PC-3 (cell line): ENCODE measurements at places on chromosomes 3 and 15. TPM values are rescaled to one million over a fixed set of nuclear protein-coding genes. Genes with fewer than 3 reads are reported as not detected.
A peak's percentile ranks its signal among the peaks of the same experiment; 100 is the strongest.

- no peak for DNase-seq
These were observed 21.5 kb downstream of the CNOT10 start for GRCh38 chr3:32706348-32707025.

RAD51 gene
- 17.3 and 21.9 TPM in 2 replicates for total RNA-seq

DNA sequence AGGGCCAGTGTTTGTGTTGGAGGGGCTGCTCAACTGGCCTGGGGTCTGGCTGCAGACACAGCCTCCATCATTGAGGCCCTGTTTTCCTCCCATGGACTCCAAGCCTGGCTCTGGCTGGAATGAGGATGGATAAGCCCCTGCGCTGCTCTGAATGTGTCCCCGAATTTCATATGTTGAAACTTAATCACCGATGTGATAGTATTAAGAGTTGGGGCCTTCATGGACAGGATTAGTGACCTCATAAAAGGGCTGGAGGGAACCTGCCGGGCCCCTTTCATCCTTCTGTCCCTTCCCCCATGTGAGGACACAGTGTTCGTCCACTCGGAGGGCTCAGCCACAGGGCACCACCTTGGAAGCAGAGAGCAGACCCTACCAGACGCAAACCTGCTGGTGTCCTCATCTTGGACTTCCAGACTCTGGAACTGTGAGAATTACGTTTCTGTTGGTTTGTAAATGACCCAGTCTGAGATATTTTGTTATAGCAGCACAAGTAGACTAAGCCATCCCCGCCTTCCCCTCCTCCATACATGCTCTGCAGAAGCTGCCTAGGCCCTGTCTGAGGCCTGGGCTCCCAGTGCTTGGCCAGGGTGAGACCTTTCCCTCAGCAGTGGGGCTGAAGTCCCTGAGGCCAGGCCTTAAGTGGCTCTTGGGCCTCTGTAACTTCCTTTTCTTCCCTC is 3.8 kb upstream of the LCTL start:
- DNase-seq, result no peak

GRCh38 chr15:92963794-92964193 is 63.7 kb downstream of the CHD2 start:
- DNase-seq, result no peak

DNA sequence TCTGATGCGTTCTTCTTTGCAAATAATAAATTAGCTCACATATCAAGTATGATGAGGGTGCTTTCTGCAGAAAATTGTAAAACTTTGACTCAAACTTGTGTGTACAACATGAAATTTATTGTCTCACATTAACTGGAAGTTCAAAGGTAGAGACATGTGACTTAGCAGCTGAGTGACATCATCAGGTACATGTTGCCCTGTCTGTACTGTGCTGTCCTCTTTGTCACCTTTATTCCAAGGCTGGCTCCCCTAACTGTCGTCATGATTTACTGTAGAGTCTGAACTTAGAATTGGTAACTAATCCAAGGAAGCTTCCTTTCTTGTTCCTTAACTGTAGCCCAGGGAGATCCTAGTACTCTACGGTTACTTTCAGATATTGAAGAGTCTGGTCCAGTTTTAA is 12.3 kb upstream of the FSIP1 start:
- no peak for DNase-seq

GRCh38 chr3:134707908-134708597 is 57.2 kb upstream of the KY start:
- DNase-seq, result peak; percentile 27

RAP2B gene
- total RNA-seq, result 37.8 and 41.4 TPM in 2 replicates

TUSC2 gene
- total RNA-seq, result 143 and 156 TPM in 2 replicates

- no peak for DNase-seq
These were observed 338.3 kb downstream of the IL20RB start for GRCh38 chr3:137296116-137296515.

GRCh38 chr15:39698444-39699390 is 83.9 kb downstream of the FSIP1 start:
- DNase-seq, result no peak

GRCh38 chr3:147313513-147313912 is 92.8 kb downstream of the ZIC4 start:
- DNase-seq, result no peak

DNA sequence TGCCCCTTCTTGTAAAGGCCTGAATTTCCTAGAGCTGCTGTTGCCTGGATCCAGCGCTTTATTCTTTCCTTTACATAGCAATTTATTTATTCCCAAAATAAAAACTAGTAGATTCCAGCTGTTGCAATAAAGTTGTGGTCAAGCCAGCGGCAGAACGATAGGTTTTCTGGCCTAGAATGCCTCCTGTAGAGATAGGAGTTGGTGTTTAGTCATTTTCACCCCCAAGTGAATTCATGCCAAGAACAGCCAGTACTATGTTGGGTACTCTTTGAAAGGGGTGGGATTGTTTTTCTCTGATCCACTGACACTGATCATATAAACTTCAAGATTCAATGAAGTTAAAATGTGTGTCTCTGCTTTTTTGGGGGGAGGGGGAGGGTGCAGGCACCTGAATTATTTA is 69.7 kb downstream of the KLHL25 start:
- no peak for DNase-seq

PLCH1 gene
- total RNA-seq, result 4.1 and 4.5 TPM in 2 replicates

DNA sequence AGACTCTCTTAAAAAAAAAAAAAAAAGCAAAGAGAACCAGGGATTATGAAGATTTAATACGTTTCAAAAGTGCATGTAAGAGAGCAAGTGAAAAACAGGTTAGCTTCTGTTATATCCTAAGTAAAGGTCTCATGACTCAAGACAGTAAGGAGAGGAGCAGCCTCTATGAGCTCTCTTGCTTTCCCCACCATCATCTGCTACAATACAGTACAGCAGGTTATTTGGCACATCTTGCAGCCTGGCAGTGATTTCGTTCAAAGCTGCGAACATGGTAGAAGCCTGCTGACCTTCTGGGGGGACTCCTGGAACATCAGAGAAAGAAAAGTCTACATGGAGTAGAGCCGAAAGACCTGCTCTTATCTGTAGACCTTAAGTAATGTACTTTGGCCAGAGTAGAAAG is 129.2 kb upstream of the PLXND1 start:
- DNase-seq, result no peak

GRCh38 chr3:86987421-86987715 is 3.6 kb downstream of the VGLL3 start:
- DNase-seq, result no peak

ARNT2 gene
- total RNA-seq, result 0.11 and 0.35 TPM in 2 replicates

CP gene
- total RNA-seq, result 0.04 TPM in 1 of 2 replicates, not detected in the other

- DNase-seq, result no peak
These were observed 276.2 kb upstream of the SGO1 start for GRCh38 chr3:20462226-20462625.

CIDEC gene
- total RNA-seq, result not detected in 2 replicates

DNA sequence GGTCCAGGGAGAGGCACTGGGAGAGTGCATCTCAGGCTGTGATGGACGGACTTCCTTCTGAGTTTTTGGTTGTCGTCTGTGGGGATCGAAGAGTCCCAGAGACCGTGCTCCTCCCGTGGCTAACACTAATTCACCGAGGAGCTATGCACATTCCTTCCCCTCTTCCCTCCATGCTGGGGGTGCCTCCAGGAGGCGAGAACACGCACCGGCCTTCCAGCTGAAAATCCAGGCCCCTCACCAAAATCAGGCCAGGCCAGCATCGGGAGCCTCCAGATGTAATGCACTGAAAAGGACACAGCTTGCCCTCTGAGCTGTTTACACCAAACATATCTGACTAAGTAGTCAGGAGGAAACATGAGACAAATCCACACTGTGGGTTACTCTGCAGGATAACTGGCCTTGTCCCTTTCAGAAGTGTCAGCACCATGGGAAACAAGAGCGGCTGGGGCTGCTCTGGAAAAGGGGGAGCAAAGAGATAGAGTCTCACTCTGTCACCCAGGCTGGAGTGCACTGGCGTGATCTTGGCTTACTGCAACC is 5.5 kb downstream of the RNU5B-1 start:
- DNase-seq, result no peak

LRRK1 gene
- total RNA-seq, result 7.0 and 11.4 TPM in 2 replicates

DNA sequence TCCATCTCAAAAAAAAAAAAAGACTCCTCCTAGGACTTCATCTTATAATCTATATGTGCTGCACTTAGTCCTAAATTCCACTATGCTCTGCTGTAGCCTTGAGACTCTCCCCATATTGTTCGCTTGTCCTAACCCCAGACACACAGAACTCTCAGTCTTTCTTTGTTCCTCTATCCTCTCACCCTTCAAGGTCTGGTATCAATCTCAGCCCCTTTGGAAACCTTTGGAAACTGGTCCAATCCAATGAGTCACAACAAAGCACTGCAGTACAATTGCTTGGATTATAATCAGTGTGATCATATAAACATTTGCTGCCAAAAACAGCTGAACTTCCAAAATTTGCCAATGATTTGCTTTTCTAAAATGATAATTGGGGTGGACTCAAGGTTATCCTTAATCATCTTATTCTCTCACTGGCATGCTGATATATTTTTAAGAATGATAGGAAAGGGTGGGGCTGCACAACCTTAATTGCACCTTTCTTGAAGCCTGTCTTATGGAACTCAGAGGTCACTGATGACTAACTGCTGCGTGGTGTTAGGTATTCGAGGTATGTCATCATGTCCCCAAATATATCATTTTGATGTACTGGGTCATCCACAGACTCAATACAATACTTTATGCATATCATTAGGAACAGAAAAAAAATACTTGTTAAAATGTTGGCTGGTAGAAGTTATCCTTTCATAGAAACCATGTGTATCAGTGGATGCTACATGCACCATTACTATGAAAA is 756.7 kb downstream of the NR2F2 start:
- DNase-seq, result no peak

ANKUB1 gene
- not detected in 2 replicates for total RNA-seq

GRCh38 chr15:66763186-66764071 is 61.4 kb downstream of the SMAD6 start:
- DNase-seq, result peak; percentile 47

GRCh38 chr15:70112074-70112395 is 14.3 kb upstream of the TLE3 start:
- no peak for DNase-seq

- no peak for DNase-seq
These were observed 32.0 kb upstream of the MBNL1 start for GRCh38 chr3:152236716-152237115.

GRCh38 chr3:180421221-180421620 is 180.7 kb upstream of the TTC14 start:
- DNase-seq, result peak; percentile 33

TUSC7 gene
- total RNA-seq, result not detected in 2 replicates

CD200 gene
- not detected in 2 replicates for total RNA-seq

DNA sequence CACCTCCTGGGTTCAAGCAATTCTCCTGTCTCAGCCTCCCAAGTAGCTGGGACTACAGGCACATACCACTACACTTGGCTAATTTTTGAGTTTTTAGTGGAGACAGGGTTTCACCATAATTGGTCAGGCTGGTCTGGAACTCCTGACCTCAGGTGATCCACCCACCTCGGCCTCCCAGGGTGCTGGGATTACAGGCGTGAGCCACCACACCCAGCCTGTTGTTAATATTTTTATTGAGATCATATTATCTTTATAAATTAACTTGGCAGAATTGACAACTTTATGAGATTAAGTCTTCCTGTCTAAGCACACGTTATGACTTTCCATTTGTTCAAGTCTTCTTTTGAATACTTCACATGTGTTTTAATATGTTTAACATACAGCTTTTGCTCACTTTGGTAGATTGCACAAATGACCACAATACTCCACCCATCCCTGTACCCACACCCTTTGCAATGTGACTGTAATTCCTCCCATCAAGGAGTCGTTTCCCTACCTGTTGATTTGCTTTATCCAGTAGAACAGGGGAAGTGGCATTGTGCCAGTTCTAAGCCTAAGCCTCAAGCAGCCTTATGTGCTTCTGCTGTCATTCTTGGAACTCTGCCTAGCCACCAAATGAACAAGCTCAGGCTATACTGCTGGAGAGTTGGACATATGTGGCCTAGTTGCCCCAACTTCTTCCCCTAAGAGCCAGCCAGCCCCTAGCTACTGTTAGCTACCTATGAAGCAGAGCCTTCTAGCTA is 8.2 kb downstream of the XYLB start:
- DNase-seq, result peak; percentile 78

- DNase-seq, result no peak
These were observed 104.8 kb upstream of the WNT5A start for GRCh38 chr3:55591888-55592287.
